ENCODE measurements at places on chromosomes 7 and 10.
A peak's percentile ranks its signal among the peaks of the same experiment; 100 is the strongest.

DNA sequence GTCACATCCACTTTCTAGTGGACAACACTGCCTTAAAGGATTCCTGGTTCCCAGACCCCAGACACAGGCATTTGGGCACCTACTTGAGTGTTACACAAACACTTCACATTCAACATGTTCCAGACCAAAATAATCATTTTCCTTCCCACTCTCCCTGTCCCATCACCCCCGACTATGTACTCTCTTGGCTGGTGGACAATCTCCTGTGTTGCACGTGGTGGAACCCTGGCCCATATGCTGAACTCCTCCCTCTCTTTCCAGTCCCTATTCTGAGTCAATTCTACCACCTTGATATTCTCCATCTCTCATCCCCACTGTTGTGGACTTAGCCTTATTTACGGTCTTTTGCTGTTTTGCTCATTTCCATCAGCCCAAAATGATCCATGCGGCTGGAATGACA is 8.3 kb upstream of the SEPHS1 start:
- DNase-seq, result no peak

- no peak for DNase-seq
These were observed 736 bp downstream of the SHH start for GRCh38 chr7:155811560-155811894.

DNA sequence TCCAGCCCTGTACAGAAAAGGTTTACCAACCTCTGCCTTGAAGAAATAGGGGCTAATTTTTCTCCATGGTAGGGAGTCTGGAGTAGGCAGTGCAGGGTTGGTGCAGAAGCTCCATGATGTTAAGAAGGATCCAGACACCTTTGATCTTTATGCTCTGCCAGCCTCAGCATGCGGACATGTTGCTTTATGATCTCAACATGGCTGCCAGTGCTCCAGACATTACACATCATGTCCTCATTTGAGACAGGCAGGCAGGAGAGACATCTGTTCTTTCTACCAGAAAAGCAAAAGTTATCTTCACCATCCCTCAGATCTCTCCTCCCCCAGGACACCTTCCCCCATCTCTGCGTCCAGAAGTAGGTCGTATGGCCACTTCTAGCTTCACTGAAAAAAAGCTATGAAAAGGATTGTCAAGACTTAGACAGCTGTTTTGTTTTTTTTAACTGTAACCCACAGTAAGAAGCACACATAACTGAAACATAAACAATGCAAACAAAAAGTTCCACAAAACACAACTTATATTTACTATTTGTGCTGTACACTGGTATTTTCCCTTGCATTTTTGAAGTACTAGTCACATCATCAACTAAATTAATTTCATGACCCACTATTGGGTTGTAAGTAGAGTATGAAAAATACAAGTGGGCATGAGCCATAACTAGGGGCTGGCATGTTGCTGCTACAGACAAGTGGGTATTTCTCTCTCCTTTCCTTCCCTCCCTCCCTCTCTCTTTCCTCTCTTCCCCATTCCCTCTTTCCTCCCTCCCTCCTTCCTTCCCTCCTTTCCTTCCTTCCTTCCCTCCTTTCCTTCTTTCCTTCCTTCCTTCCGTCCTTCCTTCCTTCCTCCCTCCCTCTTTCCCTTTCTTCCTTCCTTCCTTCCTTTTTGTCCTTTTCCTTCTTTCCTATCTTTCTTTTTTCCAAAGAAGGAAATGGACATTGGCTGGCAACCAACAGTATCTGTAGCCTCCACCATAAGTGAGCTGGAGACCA is 2.6 kb upstream of the RASSF4 start:
- no peak for DNase-seq

DNA sequence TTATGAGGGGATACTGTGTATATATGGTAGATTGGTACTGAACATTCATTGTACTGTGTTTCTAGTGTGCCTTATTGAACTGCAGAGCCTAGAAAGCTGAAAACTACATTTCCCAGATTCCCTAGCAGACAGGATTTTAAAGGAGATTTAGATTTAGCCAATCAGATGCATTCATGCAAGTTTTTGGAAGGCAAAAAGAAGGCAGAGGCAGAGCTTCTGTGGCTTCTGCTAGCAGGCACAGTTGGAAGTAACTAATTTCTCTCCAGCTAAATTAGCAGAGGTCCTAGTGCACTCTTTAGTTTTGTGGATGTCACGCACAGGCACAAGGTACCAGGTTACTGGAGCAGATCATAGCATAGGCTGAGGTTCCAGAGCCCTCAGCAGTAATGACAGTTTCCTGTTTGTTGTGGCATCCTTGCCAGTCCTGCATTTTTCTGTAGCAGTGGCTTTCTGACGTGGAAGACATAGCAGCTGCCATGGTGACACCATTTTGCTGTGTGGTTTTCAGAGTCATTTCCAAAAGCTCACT is 83.7 kb upstream of the CCDC71L start:
- DNase-seq, result no peak

GRCh38 chr10:7397049-7398035 is 13.5 kb downstream of the SFMBT2 start:
- no peak for DNase-seq

DNA sequence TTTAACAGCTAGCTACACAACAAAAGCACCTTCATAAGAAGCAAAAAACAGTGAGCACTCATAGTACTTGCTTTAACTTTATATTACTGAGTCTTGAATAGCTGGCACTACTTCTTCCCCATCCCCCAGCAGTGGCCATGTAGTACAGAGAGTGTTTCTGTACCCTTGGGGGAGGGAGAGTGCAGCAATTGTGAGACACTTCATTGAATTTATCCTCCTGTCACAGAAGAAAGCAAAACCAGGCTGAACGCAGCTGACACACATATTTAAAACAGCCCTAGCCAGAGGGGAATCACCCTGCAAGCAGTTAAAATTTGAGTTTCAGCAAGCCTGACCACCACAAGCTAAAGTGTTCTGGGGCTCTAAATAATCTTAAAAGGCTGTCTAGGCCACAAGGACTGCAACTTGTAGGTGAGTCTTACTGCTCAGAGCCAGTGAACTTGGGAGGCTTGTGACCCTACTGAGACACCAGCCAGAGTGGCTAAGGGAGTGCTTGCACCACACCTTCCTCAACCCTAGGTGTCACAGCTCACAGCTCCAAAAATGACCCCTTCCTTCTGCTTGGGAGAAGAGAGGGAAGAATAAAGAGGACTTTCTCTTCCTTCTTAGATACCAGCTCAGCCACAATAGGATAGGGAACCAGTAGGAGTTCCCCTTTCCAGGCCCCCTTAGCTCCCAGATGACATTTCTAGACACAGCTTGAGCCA is 97.7 kb upstream of the MEOX2 start:
- peak; percentile 41 for DNase-seq

DNA sequence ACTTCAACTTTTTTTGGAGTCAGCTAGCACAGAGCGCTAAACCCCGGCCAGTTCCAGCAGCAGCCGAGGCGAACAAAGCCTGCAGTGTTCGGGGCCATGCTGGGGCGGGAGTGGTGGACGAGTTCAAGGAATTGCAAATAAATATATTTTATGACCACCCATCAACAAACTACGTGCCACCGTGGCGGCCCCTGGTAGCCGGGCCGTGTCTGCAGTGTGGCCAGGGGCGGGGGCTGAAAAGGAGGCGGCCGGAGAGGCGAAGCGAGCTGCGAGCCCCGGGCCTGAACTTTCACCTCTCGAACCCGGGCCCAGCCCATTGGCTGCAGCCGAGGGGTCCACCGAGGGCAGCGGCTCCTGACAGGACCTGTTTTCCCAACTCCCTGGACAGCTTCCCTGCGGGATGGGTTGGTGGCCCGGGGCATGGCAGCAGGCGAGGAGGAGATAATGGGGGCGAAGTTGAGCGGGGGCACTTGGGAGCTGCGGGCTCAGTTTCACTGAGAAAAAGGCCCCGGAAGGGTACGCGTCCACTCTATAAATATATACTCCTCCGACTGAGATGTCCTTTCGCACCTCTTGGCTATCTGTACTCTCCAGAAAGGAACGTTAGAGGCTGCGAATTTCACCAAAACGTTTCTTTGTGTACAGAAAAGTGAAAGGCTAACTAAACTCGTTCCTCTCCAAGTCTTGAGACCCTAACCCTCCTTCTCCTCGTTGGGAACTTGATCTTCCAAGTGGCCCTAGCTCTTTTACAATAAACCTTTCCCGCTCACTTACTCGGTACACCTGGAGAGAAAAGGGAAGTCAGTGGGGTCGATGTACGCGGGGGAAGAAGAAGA is 164.6 kb upstream of the PPP1R3A start:
- no peak for DNase-seq

GRCh38 chr10:52437205-52437646 is 123.1 kb downstream of the DKK1 start:
- DNase-seq, result no peak

- no peak for DNase-seq
These were observed 91.3 kb downstream of the IMMP2L start for GRCh38 chr7:111470998-111471397.

GRCh38 chr10:35916791-35917190 is 274.7 kb upstream of the FZD8 start:
- DNase-seq, result no peak

DNA sequence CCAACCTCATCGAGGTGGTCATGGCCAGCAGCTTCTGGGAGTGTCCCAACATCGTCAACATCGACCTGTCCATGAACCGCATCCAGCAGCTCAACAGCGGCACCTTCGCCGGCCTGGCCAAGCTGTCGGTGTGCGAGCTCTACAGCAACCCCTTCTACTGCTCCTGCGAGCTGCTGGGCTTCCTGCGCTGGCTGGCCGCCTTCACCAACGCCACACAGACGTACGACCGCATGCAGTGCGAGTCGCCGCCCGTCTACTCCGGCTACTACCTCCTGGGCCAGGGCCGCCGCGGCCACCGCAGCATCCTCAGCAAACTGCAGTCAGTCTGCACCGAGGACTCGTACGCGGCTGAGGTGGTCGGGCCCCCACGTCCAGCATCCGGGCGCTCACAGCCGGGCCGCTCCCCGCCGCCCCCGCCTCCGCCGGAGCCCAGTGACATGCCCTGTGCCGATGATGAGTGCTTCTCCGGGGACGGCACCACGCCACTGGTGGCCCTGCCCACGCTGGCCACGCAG is 75.0 kb downstream of the ELFN1 start:
- no peak for DNase-seq

DNA sequence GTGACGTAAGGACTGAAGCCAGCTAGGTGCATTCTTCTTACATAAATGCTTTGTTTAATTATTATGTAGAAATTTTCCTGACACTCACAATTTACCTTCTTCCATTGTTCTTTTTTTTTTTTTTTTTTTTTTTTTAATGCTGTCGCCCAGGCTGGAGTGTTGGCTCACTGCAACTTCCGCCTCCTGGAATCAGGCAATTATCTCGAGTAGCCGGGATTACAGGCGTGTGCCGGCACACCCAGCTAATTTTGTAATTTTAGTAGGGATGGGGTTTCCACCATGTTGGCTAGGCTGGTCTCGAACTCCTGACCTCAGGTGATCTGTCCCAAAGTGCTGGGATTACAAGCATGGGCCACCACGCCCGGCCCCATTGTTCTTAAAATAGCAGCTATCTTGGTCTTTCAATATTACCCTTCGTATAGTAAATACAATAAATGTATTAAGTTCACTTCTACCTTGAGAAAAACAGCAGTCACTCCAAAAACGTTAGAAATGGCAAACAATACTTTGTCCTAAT is 32.1 kb downstream of the BZW2 start:
- DNase-seq, result no peak

DNA sequence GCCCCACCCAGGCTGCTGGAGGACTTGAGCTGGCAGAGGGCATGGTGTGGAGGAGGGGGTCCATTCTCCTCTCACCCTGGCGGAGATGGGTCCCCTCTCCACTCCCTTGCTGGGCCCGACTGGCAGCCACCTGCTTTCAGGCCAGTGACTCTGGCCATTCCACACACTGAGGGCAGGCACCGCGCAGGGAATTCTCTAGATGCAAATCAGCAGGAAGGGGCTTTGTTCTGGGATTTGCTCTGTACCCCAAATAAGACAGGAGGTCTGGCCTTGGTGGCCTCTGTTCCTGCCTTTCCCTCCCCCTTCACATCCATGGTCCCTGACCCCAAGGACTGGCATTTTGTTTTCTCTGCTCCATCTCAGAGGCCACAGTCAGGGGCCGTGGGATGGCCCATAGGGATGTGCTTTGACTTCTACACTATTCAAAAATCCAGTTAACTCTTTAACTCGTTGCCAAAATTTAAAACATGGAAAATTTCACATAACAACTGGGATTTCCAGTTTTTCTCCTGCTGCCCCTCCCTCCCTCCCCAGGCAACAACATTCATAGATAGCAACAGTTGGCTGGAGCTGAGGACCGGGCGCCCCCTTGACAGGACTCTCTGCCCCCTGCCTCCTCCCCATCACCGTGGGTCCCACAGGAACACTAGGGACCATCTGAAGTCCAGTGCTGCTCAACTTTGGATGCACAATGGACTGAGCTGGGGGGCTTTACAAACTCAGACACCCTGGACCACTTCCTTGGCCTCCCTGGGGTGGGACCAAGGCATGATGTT is 33.9 kb downstream of the PPIF start:
- no peak for DNase-seq

GRCh38 chr7:45203936-45204445 is 46.4 kb downstream of the RAMP3 start:
- DNase-seq, result no peak

DNA sequence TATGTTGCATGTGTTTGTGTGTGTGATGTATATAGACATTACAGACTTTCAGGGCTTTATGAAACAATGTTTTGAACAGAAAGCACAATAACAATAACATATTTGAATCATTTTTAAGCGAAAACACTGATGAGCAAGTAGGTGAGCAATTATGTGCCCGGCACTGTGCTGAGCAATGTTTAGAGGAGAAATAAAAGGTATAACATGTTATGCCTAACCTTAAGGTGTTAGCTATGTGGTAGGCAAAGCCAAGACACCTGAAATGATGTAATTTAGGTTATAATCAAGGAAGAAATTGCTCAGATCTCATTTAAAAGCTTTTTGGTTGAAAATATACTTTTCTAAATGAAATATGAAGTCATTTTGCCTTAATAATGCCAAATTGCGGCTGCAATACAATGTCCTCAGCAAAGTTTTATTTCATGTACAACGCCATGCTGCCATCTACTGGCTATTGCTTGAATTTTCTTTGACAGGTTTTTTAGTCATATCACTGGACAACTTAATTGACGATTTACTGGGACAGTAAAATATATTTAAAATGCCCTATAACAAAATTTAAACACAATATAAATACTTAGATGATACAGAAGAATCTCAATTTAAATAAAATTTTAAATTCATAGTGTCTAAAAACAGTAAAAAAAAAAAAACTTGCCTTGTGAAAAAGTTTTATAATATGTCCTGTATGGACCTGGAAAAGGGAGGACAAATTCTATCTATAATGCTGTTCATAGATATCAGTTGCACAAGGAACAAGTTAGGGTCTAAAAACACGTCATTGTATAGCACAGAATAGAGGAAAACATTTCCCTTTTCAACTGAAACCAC is 131.1 kb upstream of the CDK1 start:
- DNase-seq, result no peak

GRCh38 chr7:118060692-118061091 is 123.3 kb upstream of the LSM8 start:
- DNase-seq, result no peak
